ENCODE measurements at places on chromosomes 3 and 15.

DNA sequence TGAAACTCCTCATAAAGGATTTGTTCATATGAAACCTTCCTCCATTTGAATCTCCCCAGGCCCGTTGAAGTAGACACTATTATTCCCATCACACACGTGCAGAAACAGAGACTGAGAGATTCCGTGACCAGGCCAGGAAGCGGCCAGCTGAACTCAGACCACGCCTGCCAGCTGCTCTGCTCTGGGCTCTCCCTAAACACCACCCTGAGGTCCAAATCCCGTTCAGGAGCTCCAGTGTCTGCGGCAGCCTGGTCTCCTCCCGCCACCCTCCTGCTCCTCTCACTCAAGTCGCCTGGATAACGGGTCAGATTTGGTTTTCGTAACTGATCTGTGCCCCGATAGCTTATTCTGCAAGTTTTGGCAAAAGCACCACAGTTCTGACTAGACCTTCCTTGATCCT, 53.6 kb upstream of the SNRPA1 start:
- no peak for DNase-seq

DNA sequence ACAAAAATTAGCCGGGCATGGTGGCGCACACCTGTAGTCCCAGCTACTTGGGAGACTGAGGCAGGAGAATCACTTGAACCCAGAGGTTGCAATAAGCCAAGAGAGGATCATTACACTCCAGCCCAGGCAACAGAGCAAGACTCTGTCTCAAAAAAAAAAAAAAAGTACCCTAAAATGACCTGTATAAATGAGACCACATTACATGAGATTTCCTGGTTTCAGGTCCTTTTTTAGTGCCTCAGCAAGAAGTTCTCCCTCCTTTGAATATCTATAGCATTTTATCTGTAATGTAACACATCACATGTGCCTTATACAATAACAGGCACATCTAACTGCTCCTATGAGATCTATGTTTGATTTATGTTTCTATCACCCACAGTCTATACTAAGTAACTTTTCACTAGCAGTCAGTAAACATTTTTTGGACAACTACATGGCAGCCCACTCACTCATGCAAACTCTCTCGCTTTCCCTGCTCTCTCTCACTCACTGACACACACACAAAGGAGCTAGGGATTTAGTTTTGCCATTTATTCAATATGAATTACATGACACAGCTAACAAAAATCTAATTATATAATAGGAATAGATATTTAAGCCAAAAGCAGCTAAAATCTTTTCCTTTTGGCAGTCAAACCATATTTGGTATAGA, 34.1 kb downstream of the ADAM10 start:
- DNase-seq: no peak

DNA sequence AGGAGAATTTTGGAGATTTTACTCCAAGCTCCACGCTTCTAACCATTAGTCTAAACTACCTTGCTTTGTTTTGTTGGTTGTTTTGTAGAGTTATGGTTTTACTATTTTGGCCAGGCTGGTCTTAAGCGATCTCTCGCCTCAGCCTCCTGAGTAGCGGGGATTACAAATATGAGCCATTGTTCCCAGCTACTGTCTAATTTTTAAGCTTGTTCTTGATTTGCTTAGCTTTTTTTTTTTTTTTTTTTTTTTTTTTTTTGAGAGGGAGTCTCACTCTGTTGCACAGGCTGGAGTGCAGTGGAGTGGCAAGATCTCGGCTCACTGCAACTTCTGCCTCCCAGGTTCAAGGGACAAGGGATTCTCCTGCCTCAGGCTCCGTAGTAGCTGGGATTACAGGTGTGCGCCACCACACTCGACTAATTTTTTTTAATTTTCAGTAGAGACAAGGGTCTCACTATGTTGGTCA, 28.5 kb downstream of the EFCAB12 start:
- no peak for DNase-seq

- DNase-seq: no peak
Observed at GRCh38 chr3:195421400-195421799, 21.4 kb downstream of the ACAP2 start.

GRCh38 chr3:16132928-16133327, 41.6 kb upstream of the GALNT15 start:
- DNase-seq: no peak

Measured in neuronal stem cell (in vitro differentiated cells).